ENCODE measurements at places on chromosomes 2 and 18.

DNA sequence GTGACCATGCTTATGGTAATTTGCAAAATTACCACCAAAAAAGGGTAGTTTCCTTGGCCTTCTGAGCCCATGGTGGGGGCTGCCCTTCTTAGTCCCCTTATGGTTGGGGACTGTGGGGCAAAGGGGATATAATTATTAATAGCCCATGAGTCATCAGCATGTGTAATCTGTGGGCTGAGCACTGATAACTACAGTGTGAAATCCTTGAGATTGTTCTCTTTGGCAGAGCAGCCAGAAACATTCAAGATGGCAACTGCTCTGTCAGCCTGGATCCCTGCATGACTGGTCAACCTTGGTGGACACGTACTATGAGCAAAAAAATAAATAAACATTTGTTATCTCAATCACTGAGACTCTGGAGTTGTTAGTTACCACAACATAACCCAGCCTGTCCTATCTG lies 61.3 kb downstream of the MGAT4A start:
- no peak for DNase-seq

DNA sequence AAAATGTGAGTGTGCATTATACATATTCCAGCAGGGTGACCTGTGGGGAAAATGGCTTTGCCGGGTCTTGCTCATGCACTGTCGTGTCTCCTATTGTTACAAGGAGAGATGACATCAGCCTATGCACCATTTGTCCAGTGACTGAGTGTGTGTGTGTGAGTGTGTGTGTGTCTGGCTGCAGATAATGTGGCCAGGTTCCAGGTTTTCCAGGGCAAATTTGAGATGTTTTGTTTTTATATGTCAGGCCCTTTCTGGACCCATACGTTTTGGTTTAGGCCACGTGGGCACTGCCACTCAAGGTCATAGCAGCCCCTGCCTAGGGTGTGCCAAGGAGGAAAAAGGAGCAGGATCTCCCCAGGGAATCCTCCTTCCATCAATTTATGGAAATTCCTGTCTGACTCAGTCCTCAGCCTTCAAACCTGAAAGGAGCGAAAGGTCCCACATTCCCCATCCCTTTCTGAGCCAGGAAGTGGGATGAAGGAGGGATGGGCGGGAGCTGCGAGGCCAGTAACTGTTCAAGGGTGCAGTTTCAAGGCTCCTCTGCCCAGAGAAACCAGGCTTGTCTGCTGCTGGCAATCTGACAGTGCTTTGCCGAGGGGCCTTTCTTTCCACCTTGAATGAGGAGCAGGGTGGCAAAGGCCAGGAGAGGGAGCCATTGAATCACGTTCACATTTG lies 93.0 kb upstream of the SMAD2 start:
- peak; percentile 43 for DNase-seq

DNA sequence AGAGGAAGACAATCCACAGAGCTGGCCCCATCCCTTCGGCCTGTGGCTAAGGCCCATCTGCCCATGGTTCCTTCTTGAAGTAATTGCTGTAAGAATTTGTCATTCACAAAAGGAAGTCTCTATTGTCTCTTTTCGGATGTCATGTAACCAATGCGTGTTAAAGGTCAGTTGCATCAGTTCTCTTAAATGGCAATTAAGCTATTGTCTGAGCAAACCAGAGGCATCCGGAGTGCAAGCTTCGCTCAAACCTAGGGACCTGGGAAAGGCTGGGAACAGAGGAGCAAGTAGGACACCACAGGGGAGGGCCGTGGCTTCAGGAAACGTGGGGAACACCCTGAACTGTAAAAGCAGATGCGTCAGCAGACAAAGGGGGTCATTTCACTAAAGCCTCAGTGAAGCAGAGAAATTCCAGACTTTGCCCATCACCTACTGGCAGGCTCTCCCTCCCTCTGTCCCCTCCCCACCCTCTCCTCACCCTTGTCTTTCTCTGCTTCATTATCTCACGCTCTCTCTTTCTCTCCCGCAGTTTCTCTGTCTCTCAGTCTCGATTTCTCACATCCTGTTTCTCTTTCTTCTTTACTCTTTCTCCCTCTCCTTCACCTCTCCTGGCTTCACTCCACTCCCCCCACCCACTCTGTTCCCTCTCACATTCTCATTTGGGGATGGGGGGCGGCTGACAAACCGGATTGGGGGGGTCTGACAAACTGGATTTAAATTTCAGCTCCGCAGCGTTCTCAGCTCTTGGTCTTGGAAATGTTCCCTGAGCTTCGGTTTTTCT lies 204.6 kb upstream of the TNP1 start:
- DNase-seq: no peak

- DNase-seq: no peak
These were observed 10.5 kb downstream of the IL1R2 start for GRCh38 chr2:102002228-102002627.

DNA sequence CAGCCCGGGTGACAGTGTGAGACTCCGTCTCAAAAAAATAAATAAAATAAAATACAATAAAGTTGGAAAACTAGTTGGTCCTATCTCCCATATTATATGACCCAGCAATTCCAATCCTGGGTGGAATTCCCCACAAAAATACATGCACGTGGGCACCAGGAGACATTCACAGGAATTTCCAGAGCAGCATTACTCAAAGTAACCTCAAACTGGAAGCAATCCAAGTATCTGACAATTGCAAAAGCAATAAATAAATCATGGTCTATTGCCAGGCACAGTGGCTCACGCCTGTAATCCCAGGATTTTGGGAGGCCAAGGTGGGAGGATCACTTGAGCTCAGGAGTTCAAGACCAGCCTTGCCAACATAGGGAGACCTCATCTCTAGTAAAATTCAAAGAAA lies 101.2 kb upstream of the MAP4K4 start:
- DNase-seq: no peak

- no peak for DNase-seq
These were observed 1.9 kb downstream of the RPL37A start for GRCh38 chr2:216500572-216500971.

Data from NCI-H1930 (cell line).